ENCODE measurements at places on chromosomes 1 and 21.
A peak's percentile ranks its signal among the peaks of the same experiment; 100 is the strongest.

DNA sequence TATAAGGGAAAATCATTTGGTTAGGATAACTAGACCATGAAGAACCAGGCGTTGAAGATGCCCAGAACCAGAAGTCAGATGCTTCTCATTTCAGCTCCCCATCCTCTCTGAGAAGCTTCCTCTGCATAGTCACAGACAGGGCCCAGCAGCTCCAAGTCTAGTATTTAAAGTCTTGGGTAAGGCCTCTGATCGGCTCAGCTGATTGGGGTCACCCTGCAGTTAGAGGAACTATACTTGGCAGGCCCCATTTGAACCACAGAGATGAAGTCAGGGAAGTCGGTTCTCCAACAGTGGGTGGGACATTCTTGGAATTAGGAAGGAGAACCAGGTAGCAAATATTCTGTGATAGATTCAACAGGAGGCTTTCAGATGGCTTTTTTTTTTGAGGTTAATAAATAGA, 48.3 kb downstream of the SLC22A15 start:
- peak; percentile 36 for DNase-seq

- no peak for DNase-seq
Observed at GRCh38 chr1:82704393-82704792, 903.7 kb downstream of the ADGRL2 start.

GRCh38 chr1:30598571-30599114, 124.7 kb downstream of the MATN1 start:
- no peak for DNase-seq

- peak; percentile 79 for DNase-seq
Observed at GRCh38 chr21:44874497-44875315, 1.2 kb upstream of the PTTG1IP start.

DNA sequence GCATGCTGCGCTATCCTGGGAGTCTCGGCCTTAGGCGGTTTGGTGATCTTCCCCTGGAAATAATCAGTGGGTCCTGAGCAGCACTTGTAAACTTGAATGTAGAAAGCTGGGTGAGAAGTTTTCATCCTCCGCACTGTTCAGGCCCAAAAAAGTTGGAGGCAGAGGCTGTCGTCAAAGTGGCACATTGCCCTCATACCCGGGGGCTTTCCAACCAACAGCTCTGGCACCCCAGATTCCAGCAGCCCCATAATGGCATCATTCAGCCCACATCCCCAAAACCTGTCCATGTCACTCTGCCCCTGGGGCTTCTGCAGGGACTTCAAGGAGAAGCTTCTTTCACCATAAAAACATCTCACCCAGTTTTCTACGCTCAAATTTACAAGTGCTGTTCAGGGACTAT, 59.3 kb downstream of the TOR1AIP2 start:
- DNase-seq = no peak

DNA sequence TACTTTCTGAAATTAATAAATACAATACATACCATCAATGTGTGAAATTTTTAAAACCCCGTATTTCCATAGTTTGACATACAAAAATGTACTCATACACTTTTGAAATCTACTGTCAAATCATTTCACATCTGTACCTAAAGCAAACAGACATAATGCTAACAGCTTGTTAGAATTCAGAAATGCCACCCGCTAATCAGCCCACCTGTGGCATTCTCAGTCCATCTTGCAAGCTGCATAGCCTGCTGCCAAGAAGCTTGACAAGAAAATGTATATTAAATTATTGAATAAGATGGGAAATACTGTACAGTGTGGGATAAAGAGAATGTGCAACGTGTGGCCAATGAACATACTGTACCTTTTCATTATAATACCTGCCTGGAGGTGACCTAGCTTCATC, 55.1 kb downstream of the ZBTB18 start:
- no peak for DNase-seq

GRCh38 chr1:186896211-186896610, 67.5 kb downstream of the PLA2G4A start:
- no peak for DNase-seq

- no peak for DNase-seq
Observed at GRCh38 chr1:207026104-207026534, 6.4 kb downstream of the C1orf116 start.

DNA sequence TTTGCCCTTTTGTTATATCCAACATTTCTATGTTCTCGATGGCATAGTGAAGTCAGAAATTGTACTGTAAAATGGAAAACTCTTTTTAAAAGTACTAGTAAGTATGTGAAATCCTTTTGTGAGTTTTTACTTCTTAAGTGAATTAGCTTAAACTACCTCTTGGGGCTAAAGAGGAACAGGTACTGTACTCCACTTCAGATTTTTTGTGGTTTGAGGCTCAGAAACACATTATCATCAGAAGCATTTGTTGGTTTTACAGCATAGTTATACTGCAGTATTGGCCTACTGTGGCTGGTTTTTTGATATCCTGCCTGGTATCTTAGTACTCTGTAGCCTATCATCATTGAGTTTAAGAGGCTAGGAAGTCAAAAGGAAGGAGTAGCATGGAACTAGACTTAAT, 117.2 kb downstream of the NRDC start:
- no peak for DNase-seq

DNA sequence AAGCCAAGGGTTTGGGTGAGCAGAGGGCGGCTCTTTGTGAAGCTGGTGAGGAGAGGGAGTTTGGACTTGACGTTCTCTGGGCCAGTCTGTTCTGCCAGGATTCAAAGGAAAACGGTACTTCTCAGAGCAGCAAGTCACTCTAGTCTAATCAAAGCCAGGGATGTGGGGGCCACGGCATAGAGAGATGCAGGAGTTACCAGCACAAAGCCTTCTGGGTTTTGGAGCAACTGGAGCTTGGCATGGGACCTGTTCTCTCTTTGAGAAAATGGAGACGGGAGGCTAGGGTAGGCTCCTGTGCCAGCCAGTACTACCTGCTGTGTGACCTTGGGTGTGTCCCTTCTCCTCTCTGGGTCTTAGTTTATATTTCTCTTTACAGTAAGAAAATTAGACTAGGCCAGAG, 2.1 kb downstream of the TXLNA start:
- no peak for DNase-seq

DNA sequence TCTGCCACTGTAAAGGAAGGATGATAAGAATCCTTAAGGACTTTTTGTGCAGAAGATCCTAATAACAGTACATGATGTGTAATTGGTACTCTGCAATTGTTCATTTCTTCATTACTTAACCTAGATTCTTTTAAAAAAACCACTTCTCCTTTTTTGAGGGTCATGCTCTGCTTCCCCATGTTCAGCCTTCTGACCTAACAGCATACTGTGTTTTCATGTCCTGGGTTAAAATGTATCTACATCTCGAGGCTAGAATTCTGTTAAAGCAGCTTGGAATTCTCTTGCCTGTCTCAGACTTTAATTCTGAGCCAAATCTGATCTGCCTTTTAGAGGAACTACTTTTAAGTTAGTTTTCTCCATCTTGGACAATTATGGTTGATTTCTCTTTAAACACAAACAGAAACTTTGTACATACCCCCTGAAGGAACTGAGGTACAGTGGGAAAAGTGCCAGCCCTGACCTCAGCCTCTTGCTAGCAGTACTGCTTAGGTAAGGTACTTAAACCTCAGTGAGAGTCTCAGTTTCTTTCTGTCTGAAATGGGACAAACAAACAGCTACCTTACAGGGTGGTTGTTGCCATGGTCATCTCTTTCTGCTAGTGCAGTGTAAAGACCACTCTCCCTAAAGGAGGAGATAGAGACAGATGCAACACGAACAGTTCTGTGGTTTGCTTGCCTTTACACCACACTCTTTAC, 103.2 kb upstream of the DYNLT5 start:
- DNase-seq = peak; percentile 78

DNA sequence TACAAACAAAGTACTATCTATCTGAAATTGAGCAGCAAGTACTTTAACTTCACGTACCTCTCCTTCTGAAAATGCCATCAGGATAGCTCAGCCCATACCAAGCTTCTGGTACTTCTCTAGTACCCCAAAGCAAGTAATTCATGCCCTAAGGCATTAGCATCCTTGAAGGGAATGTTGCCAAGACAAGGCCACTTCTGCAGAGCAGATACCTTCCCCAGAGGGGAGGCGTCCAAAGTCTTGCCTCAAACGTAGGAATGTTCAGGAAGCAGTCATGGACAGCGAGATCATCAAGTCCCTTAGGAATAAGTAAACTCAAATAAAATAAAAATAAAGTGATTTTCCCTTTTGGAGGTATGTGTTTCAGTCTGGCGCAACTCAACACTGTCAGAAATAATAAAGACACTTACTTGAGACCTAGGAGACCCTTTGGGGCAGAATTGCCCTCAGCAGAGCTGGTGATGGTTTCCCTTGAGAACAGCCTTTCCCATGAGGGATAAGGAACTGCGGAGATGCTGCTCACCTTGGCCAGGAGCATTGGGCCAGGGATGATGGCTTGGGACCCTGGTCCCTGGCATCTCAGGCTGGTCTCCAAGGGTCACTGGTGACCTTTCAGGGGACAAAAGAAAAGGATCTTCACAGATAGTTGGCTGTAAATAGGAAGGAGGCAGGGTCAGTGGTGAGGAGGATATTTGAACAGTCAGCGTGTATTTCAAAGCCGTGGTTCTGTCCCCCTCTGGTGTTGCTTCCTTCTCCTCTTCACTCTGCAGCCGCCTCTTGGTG, 522.9 kb downstream of the KIF26B start:
- DNase-seq = no peak

DNA sequence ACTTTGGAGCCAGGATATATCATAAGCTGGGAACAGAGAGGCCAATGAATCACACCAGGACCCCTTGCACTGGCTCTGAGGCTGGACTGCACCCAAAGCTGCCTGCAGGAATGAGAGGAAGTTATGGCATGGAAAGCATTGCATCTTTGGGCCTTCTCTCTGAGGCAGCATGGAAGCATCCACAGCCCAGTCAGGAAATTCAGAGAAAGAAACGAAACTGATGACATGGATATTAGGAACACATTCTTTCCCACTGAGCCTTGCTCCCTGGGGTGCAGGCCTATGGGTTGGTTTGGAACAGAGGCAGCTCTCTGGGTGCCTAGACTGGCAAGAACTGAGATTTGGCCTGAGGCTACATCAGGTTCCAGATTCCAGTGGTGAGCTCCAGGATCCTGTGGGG, 98.6 kb downstream of the NGF start:
- no peak for DNase-seq

- no peak for DNase-seq
Observed at GRCh38 chr1:60160141-60160540, 86.6 kb upstream of the C1orf87 start.

DNA sequence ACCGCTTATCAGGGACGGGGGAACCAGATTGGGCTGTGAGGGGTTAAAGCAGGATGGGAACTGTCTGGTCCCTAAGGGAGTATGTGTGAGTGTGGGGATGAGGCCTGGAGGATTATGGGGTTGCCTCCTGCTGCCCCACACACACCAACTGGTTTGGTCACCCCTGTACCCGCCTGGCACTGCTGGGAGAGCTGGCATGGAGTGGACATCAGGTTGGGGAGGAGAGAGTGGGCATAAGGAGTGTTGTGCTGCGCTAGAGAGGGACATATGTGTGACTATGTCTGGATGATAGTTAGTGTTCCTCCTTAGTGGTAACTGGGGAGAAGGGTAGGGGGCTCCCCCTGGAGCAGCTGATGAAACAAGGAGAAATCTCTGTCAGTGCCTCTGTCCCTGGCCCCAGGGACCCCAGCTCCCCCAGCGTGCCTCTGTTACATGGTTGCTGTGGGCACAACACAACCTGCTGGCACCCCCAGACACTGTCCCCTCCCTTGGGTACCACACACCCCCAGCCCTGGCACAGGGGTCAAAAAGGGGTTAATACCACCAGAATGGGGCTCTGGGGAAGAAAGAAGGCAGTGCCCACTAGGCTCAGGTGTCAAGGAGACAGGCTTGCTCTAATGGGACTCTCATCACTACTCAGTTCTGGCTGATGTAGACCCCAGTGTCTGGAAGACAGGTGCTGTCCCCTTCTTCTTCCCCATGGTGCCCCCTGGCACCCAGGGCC, 1.9 kb downstream of the ZBTB7B start:
- no peak for DNase-seq

- peak; percentile 67 for DNase-seq
Observed at GRCh38 chr1:6059866-6060265, 14.2 kb downstream of the KCNAB2 start.

GRCh38 chr1:61825393-61825792, 83.1 kb downstream of the PATJ start:
- no peak for DNase-seq

DNA sequence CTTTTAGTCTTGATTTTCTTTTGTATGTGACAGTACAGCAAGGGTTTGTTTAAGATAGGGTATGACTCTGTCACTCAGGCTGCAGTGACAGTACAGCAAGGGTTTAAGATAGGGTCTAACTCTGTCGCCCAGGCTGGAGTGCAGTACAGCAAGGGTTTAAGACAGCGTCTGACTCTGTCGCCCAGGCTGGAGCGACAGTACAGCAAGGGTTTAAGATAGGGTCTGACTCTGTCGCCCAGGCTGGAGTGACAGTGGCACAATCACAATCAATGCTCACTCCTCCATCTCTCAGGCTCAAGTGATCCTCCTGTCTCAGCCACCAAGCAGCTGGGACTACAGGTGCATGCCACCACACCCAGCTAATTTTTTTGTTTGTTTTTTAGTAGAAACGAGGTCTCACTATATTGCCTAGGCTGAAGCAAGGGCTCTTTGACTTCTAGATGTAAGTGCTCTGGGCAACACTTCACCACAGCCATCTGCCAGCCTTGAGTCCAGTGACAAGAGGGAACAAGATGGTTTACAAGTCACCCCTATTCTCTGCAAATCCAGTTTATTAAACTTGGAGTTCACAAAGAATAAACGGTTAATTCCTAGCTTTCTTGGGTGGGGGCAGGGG, 965 bp upstream of the SH2D5 start:
- DNase-seq = no peak

- DNase-seq = peak; percentile 86
Observed at GRCh38 chr21:35933466-35933865, 126.9 kb downstream of the SETD4 start.

DNA sequence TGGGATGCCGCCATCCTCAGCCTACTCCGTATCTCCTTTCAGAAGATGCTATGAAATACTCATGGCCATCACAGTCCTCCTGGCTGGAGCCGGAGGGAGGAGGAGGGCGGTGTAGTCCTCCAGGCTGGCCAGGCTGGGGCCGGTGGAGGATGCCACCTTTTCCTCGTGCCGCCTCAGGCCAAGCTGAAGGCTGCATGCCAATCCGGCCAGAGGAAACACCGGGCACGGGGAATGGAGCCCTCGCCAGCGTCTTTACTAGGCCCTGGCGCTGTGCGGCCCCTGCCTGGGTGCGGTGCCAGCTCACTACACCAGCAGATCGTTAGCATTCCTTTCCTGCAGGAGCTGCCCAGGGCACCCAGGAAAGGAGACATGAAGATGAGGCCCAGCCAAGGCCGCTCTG, 70.1 kb downstream of the CASZ1 start:
- DNase-seq = no peak

DNA sequence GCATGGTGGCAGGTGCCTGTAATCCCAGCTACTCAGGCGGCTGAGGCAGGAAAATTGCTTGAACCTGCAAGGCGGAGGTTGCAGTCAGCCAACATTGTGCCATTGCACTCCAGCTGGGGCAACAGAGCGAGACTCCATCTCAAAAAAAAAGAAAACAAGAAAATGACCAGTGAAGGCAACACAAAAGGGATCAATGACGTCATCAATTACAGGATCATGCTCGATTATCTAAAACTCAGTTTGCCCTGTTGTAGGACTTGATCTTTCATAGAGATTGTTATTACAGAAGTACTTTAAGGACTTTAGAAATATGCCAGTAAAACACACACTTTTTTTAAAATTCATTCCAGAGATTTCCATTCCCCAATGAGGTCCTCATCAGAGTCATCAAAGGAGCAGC, 147.8 kb downstream of the ETS2 start:
- no peak for DNase-seq
